ENCODE measurements at places on chromosomes 4 and X. TPM values are rescaled to one million over a fixed set of nuclear protein-coding genes. Genes with fewer than 3 reads are reported as not detected.

- DNase-seq = no peak
These were observed 1452.6 kb downstream of the PCDH7 start for GRCh38 chr4:32172761-32173160.

- no peak for DNase-seq
These were observed 42.6 kb downstream of the SULT1B1 start for GRCh38 chr4:69717778-69718177.

- DNase-seq = no peak
These were observed 208.1 kb upstream of the ARSJ start for GRCh38 chr4:114187592-114187991.

DNA sequence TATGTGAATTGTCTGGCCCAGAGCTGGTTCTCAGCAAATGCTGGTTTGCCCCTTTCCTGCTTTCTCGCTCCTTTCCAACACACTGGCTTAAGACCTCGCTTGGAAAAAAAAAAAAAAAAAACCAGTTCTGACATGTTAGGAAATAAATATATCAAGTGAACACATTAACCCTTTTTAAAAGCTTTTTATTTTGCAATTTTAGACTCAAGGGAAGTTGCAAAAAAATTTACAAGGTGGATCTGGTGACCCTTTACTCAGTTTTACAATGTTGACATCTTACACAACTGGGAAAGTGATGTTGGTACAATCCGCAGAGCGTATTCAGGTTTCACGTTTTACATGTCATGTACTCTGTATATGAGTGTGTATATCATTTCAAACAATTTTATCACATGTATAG is 100.1 kb downstream of the RTL5 start:
- DNase-seq = no peak

DNA sequence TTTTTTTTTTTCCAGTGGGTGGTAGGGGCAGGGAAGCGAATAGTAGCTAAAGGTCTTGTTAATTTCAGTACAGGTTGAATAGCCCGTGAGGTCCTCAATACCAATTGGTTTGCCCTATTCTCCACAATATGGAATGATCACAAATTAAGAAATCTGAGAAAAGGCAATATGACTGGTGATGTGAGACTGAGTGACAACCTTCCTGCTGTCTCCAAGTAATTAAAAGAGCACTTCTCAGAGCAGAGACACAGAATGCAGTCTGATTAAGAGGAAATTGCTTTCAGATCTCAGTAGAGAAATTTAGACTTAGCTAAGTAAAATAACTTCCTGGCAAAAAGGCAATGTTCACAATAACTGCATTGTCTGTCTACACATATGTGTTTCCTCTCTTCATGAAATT is 23.0 kb downstream of the GPR174 start:
- no peak for DNase-seq

- no peak for DNase-seq
These were observed 514.8 kb downstream of the CCSER1 start for GRCh38 chr4:90641861-90642599.

GRCh38 chr4:113659127-113659526 is 102.4 kb downstream of the CAMK2D start:
- DNase-seq = no peak

DNA sequence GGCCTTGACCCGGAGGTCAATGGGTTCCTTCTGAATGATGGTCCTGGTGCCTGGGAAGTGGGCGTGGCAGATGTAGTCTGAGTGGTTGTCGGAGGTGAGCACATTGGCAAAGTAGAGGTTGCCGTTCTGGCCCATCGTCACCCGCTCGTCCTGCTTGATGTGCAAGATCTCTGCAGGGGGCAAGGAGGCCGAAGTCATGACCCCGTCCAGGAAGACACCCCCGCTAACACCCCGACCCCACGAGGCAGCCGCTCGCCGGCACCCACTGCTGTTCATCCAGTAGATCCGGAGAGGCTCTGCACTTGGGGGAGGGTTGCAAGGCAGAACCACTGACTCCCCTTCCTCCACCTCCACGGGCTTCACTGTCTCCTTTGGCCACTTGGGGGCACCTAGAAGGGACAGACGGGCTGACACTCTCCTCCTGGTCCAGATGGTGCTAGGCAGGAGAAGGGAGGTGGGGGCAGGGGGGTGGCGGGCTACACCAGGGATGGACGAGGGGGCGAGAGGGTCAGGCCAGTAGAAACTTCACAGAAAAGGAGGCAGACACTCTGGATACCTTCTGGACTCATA is 15.1 kb downstream of the L1CAM start:
- no peak for DNase-seq

GRCh38 chr4:150720973-150721518 is 139.1 kb downstream of the MAB21L2 start:
- no peak for DNase-seq

- DNase-seq = no peak
These were observed 34.1 kb downstream of the YIPF6 start for GRCh38 chrX:68532831-68533533.

DNA sequence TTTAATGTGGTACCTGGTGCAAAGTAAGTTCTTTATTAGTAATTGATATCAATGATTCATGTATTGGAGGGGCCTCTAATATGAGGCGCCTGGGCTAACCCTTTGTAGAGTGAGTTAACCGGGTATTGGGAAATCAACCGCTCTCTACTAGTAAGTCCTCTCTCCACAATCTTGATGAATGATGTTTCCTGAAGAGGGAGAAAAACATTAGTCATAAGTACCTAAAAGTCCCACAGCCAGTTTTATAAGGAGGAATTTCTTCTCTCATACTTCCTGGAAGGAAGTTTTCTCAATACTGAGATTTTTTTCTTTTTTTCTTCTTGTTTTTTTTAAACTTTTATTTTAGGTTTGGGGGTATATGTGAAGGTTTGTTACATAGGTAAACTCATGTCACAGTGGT is 62.3 kb downstream of the AGTR2 start:
- no peak for DNase-seq

DNA sequence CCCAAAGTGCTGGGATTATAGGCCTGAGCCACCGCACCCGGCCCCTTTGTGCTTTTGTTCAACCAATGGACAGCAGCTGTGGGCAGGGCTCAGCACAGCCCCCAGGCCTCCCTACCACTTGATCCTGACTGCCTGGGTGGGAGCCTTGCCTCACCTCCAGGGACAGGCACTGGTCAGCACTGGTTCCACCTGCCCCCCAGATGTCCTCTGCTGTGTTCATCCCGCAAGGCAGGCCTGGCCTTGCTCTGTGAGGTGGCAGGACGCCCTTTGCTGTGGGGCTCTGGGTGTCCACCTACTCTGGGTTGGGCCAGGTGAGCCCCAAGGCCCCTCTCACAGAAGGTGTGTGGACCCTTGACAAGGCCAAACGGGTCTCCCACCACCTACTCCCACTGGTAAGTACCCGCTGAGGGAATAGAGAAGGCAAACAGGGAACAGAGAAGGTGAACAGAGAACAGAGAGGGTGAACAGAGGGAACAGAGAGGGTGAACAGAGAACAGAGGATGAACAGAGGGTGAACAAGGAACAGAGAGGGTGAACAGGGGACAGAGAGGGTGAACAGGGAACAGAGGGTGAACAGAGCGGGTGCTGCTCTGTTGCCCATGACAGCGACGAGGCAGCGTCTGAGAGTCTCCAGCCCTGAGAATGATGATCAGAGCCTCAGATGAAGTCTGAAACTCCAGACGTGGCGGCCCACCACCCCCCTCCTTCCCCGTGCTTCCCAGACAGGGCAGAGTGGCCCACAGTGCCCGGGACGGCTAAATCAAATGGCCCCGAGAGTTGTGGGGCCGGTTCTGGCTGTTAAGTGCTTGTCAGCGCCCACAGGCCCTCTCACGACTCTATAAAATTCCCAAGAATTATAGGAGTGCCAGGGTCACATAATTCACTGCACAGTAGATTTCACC is 55.0 kb upstream of the NKX1-1 start:
- no peak for DNase-seq

DNA sequence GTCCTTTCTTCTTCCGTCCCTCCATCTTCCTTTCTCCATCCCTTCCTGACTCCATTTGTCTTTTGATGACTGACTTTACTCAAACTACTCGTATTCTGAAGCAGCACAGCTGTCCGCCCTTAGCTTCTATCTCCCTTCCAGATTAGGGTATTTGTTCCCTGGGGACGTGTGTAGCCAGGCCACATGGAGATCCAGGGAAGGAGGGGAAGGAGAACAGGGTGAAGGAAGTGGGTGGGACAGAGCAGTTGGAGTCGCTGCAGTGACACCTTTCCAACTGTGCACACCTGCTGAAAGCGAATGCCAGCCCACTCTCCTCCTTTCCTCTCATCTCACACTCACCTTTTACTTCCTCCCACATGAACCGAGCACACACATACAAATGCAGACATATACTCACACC is 323.8 kb downstream of the DCTD start:
- DNase-seq = no peak

GRCh38 chrX:26672571-26672970 is 456.6 kb downstream of the MAGEB5 start:
- DNase-seq = no peak

DNA sequence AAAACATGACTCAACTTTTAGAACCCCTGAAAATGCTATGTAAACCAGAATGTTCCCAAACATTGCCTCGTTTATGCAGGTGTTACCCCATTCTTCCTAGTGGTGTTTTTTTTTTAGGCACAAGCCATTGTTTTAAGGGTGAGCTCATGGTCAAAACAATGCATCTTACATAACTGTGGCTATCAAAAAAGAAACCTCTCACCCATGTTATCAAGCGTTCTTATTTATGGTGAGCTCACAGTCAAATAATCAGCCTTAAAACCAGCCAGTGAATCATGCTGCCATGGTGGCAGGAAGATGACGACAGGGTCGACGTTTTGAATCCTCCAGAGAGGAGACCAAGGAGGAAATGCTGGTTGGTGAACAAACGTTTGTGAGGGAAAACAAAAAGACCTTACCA is 195.2 kb downstream of the KDR start:
- DNase-seq = no peak

GRCh38 chr4:71711044-71711984 is 72.6 kb downstream of the GC start:
- DNase-seq = no peak

- DNase-seq = no peak
These were observed 127.4 kb downstream of the RBM47 start for GRCh38 chr4:40502220-40502619.

- no peak for DNase-seq
These were observed 13.8 kb downstream of the GALNT7 start for GRCh38 chr4:173182403-173182802.

DNA sequence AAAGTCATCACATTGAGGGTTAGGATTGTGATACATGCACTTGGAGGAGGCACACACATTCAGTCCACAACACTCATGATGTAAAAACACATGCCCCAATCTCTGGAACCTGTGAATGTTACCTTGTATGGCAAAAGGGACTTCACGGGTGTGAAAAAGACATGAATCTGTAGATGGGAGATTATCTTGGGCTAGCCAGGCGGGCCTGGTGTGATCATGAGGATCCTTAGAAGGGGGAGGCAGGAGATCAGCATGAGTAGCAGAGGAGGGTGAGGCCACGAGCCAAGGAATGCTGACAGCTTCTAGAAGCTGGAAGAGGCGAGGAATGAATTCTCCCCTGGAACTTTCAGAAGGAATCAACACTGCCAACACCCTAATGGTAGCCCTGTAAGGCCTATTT is 77.5 kb upstream of the ENPP6 start:
- no peak for DNase-seq

GRCh38 chr4:113773014-113773413 is 11.5 kb upstream of the CAMK2D start:
- no peak for DNase-seq

The NPY1R gene
- not detected for total RNA-seq

The KLKB1 gene
- total RNA-seq = 2.1 TPM

The EDNRA gene
- total RNA-seq = 0.29 TPM

The GYG2 gene
- total RNA-seq = 0.23 TPM

The SLIT2 gene
- total RNA-seq = 0.03 TPM

Measured in T-cell (primary cell).